CD4-positive, alpha-beta T cell treated with Interleukin-1 beta for 1 hour (primary cell): ENCODE measurements at places on chromosomes 6 and 20.
A peak's percentile ranks its signal among the peaks of the same experiment; 100 is the strongest.

DNA sequence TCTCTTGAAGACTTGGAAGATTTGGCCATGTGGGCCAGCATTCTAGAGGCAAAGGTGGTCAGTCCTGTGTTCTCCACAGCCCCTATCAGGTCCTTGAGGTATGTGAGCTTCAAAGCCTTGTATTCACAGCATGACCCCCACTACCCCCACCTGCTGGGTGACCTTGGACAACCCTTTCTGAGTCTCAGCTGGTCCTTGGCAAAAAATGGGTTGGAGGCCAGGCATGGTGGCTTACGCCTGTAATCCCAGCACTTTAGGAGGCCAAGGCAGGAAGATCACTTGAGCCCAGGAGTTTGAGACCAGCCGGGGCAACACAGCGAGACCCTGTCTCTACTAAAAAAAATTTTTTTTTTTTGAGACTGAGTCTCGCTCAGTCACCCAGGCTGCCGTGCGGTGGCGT lies 42.6 kb downstream of the UBE2V1 start:
- no peak for DNase-seq

GRCh38 chr6:31573239-31574105 lies 1.4 kb downstream of the LTA start:
- DNase-seq: no peak

- DNase-seq: no peak
Measured at GRCh38 chr20:49808753-49809152, 3.9 kb upstream of the SLC9A8 start.

DNA sequence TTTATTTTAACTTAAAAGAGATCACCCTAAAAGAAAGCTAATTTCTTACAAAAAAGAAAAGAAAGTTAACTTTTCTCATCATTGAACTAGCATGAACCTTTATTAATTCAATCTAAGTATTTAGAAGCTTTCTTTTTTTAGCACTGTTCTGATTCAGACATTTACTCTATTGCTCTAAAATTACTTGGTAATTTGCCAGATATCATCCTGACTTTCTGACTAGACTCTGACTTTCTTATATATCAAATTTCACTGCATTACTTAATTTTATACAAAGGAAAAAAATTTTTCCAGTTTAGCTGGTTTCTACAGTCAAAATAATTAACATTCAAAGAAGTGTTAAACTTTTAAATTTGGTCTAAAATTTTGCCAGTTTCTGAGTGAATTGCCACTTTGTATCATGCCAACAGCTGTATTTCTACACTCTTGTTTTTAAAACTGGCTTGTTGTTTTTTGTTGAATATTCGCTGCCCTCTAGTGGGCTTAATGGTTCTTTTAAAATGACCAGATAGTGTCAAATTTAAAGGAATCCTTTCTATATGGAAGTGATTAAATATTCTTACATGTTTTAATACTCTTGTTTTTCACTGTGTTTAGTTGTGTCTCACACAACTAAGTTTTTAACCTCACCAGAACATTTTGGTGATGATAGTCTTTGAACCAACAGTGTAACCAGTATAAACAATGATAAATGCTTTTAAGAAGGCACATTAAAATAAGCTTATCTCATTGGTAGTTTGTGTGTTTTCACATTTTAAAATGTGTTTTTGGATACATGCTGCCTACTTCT lies 102.0 kb downstream of the POPDC3 start:
- no peak for DNase-seq

GRCh38 chr6:140441256-140441655 lies 1066.8 kb upstream of the CITED2 start:
- peak; percentile 2 for DNase-seq
